ENCODE measurements at places on chromosomes 1 and 21.

DNA sequence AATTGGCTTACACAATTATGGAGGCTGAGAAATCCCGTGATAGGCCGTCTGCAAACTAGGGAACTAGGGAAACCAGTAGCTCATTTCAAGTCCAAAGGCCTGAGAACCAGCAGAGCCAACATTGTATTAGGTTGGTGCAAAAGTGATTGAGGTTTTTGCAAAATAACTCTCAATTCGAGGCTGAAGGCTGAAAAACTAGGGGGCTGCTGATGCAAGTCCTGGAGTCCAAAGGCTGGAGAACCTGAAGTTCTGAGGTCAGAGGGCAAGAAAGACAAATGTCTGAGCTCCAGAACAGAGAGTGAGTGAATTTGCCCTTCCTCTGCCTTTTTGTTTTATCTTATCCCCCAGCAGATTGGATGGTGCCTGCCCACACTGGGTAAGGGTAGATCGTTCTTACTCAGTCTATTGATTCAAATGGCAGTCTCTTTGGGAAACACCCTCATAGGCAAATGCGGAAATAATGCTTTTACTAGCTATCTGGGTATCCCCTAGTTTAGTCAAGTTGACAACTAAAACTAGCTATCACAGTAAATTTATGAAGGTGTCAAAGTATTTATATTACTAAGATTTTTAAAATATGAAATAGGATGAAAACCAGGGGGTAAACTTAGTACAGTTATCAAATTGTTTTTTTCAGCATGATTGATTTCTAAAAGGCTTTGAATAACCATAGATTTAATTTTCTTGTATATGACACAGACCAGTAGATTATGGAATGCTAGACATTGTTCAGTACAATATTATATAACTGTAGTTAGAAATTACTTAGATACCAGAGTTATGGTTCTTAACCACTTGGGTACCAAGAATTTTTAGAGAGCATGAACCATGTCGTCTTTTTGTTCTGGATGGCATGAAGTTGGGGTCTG, 15.4 kb downstream of the RABGAP1L start:
- DNase-seq, result no peak

GRCh38 chr1:163085904-163086268, 16.7 kb downstream of the RGS4 start:
- no peak for DNase-seq

DNA sequence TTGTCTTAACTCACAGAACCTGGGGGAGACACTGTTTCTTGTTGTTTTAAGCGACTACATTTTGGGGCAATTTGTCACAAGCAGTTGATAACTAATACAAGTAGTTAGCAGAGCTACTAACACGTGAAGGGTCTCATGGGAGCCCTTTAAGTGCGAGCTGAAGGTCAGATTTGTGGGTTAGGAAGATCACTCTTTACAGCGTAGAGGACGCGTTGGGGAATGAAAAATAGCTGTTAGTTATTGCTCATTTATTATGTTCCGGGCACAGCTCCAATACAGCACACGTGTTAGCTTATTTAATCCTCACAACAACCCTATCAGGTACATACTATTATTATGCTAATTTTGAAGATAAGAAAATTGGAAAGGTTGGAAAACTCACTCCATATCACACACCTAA, 95.9 kb downstream of the ACTL8 start:
- no peak for DNase-seq

GRCh38 chr1:61887076-61887867, 145.0 kb downstream of the PATJ start:
- DNase-seq, result no peak

- DNase-seq, result no peak
Measured at GRCh38 chr21:42655796-42656770, 2.7 kb downstream of the PDE9A start.

DNA sequence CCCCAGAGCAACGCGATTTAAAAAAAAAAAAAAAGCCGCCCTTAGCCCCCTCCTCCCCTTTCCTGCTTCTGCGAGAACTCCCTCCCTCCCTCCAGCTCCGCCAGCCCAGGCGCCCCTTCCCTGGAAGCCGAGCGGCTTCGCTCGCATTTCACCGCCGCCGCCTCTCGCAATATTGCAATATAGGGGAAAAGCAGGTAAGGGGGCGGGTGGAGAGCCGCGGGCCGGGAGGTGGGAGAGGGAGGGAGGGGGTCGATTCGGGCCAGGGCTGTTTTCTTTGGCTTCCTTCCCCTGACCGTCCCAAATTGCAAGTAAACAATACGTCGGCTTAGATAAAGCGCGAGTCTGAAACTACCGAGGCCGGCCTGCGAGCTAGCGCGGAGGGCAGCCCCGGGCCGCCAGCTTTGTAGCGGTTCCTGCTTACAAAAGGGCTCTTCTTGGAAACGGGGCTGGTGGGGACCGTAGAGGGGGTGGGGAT, 408 bp downstream of the LMO4 start:
- DNase-seq, result no peak

DNA sequence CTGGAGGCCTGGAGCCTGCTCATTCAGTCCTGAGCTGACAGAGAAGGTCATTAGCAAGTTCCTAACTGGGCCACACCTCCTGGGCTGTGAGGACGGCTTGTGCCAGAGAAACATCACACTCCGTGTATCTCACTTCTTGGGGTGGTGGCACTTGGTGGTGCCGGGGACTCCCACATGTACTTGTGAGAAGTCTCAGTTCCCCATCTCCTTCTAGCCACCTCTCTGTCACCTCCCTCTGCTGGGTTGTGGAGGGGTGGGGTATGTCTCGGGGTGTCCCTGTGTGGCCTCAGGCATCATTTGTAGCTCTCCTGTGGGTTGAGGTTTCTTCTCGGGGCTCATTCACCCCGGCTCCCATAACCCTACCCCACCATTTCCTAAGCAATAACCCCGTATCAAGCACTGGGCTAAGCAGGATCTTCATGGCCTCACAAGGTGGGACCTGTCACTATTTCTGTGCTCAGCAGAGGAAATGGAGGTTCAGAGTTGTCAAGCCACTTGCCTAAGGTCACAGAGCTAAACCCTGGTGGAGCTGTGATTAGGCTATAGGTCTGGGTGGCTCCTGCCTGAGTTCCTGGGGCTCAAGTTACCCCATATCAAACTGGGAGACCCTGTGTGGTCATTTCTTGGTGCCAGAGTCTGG, 62.5 kb downstream of the UBIAD1 start:
- DNase-seq, result no peak

DNA sequence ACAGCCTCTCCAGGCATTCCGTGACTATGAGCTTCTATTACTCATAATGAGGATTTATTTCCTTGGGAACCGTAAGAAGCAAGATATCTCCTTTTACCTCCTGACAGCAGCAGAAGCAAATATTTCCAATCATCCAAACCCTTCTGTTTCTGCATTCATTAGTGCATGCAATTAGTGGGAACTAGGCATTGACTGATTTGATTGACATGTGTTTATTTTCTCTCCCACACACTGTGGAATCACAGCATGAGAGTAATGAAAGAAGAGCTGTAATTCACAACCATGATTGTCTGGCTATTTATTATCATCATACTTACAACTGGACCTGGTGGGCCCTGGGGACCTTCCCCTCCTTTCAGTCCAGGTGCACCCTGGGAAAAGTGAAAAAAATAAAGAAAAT, 146.8 kb downstream of the COL11A1 start:
- DNase-seq, result no peak

GRCh38 chr1:40802078-40802741, 18.6 kb downstream of the KCNQ4 start:
- DNase-seq, result peak; percentile 82

GRCh38 chr1:205812271-205812877, 624 bp downstream of the SLC41A1 start:
- no peak for DNase-seq

DNA sequence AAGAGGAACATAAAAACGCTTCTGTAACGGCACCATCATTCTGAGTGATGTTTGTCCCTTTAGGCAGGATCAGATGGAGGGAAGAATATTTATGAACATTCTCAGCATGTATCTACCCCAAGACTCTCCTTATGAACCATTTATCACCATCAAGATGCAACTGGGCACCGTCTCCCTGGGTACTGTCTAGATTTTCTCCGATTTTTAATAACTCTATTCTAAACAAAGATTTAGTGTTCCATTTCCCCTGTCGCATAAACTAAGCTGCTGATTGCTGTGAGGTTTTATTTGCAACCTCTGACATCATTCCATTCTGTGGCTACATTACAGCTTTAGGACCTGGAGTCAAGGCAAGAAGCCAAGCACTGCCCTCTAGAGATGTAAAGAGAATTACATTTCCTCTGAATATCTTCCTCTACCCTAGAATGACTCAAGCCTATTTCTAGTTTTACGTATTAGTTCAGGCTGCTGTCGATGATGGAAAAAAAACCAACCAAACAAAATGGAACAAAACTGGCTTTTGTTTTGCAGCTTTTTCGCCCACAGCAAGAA, 130.1 kb upstream of the MAP1LC3C start:
- DNase-seq, result no peak

GRCh38 chr1:53127546-53127945, 14.9 kb downstream of the SLC1A7 start:
- no peak for DNase-seq

Measured in activated T-cell treated with anti-CD3 and anti-CD28 coated beads for 1 hour (primary cell).